ENCODE measurements at places on chromosomes 12 and 14.
A peak's percentile ranks its signal among the peaks of the same experiment; 100 is the strongest.

GRCh38 chr12:46134852-46135251 lies 134.0 kb downstream of the SLC38A1 start:
- DNase-seq: no peak

- DNase-seq: no peak
These were observed 46.9 kb downstream of the C14orf132 start for GRCh38 chr14:96086032-96086431.

GRCh38 chr12:83904175-83904574 lies 1008.4 kb downstream of the SLC6A15 start:
- no peak for DNase-seq

DNA sequence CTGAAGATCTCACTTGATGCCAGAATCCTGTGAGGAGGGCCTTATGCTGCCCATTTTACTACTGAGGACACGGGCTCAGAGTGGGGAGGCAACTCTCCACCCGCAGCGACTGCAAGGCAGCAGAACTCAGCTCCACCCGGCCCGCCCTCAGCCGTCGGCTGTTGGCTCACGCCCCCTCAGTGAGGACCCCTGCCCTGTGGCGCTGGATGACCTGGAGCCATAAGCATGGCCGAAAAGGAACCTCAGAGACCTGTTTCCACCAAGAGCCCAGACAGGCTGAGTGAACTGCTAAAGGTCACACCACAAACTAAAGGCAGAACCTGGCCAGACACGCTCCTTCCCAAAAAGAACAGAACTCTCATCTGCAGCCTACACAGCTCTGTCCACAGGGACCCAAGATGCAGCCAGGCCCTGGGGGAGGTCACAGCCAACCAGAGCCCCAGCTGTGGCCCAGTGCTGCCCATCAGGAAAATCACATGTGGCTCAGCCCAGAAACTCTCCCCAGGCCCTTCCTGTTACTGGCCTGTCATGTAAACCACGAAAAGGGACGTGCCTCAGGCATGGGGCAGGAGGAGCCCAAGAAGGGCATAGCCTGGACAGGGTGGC lies 32.8 kb downstream of the CCNK start:
- DNase-seq: no peak

GRCh38 chr14:100543471-100544455 lies 43.5 kb downstream of the BEGAIN start:
- DNase-seq: no peak

DNA sequence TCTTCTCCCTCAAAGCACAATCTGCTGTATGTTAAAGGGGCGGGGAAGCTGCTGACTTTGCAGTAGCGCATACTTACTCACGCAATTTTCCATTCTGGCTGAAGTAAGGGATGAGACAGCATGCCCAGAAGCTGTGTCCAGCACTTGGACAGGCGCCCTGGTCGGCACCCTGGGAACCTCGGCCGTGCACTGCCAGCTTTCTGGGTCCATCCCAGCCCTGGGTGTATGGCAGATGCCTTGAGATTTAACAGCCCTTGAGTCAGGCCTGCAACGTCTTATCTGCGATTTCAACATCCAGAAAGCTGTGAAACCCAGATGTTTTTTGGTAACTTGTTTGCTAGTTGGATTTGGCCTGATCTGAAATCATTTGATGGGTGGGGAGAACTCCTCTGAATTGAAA lies 16.1 kb downstream of the EML1 start:
- DNase-seq: no peak

GRCh38 chr14:51933191-51933590 lies 56.2 kb upstream of the RTRAF start:
- DNase-seq: no peak

- no peak for DNase-seq
These were observed 127.2 kb downstream of the CMAS start for GRCh38 chr12:22173177-22173576.

- no peak for DNase-seq
These were observed 48.3 kb upstream of the BCL2L14 start for GRCh38 chr12:12022306-12022936.

GRCh38 chr14:98138666-98139065 lies 1133.3 kb downstream of the BCL11B start:
- DNase-seq: peak; percentile 67

GRCh38 chr12:42865282-42865681 lies 275.7 kb upstream of the PRICKLE1 start:
- no peak for DNase-seq

DNA sequence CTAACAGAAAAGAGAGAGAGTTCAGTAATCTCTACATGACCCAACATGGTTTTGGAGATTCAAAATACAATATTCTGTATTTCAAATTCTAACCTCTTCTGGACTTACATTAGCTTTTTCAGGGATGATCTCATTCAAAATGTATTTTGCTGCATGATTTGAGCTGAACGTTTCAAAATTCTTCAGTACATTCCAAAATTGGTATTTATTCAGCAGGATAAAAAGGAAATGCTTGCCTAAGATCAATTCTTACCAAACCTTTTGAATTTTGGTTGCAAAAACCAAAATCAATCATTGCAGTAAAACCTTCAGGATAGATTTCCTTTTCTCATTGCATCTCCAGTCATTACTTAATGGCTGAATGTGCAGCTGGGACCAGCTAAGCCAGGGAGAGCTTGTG lies 1761.3 kb upstream of the SEL1L start:
- DNase-seq: no peak

GRCh38 chr14:87082917-87083316 lies 910.1 kb downstream of the GALC start:
- DNase-seq: no peak

- peak; percentile 80 for DNase-seq
These were observed 914 bp upstream of the CCND2 start for GRCh38 chr12:4272424-4273272.

DNA sequence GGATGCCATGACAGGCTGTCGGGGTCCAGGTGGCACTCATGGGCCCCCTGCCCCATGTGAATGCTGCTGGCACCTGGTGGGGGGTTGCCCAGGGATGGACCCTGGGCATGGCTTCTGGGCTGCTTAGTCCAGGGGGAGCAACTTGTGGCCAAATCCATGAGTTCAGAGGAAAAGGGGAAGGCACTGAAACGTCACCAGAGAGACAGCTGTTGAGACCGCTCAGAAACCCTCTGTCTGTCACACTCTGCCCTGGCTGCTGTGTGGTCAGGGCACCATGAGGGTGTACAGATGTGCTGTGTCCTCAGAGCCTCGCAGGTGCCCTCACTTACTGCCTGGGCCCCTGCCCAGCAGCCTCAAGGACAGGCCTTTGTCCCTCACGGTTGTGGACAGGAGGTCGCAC lies 9.4 kb downstream of the CLBA1 start:
- DNase-seq: no peak

GRCh38 chr12:90238663-90239271 lies 530.1 kb upstream of the ATP2B1 start:
- DNase-seq: no peak

- DNase-seq: no peak
These were observed 45.4 kb upstream of the CCND2 start for GRCh38 chr12:4228122-4228580.

GRCh38 chr12:107660235-107660634 lies 25.4 kb upstream of the PWP1 start:
- no peak for DNase-seq

- peak; percentile 3 for DNase-seq
These were observed 1036.1 kb upstream of the TMEM132C start for GRCh38 chr12:127230843-127231260.

GRCh38 chr12:50679612-50680011 lies 84.3 kb upstream of the ATF1 start:
- no peak for DNase-seq

DNA sequence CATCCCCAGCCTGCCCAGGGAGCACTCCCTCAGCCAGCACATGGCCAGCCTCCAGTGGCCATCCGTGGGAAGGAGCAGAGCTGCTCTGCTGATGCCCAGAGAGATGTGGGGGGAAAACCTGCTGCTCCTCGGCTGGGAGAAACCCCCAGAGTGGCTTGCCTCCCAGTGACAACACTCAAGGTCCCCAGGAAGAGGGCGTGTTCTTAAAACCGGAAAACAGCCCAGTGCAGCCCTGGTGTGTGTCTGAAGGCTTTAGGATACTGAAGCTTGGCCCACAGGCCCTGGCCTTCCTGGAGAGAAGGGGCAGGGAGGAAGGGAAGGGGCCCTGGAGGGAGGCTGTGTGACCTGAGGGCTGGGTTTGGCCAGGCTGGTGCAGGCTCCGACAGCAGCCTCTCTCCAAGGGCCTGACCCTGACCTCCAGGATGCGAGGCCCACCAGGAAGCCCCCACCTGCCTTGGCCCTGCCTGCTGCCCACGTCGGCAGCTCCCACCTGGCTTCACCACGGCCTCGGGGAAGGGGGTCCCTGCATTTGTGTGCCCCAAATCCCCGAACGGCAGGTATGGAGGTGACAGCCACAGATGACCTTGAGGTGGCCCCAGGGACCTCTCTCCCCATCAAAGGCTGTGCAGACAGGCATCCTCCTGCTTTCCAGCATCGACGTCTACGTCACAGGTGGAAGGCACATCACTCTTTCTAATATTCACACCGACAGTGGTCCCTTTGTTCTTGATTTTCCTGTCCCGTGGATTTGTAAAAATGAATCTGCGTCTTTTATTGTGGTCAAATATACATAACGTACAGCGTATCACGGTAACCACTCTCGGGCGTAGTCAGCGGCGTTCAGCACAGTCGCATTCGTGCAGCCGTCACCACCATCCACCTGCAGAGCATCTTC lies 190.0 kb upstream of the C14orf180 start:
- DNase-seq: no peak

DNA sequence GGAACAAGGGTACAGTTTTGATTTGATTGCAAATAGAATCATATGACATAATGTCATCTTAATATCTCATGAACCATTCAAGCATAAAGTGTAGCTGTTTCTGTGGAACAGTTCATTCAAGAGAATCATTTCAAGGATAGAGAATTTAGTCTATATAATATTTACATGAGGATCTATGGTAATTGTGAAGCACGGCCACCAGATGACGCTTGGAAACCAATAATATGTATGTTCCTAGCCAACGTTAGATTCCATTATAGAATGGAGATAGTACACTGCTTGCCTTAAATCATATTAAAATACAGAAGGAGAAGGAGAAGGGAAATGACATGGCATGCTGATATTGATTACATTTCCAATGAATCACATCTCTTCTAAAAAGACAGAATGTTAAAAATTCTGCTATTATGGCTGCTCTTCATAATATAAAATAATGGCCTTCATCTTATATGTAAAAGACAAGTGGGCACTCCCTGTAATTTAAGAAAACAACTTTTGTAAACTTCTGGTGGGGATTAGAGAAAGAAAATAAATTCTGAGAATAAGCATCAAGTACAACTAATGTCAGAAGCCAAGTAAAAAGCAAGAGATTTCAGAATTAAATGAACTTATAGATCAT lies 351.0 kb downstream of the NAV3 start:
- DNase-seq: no peak

DNA sequence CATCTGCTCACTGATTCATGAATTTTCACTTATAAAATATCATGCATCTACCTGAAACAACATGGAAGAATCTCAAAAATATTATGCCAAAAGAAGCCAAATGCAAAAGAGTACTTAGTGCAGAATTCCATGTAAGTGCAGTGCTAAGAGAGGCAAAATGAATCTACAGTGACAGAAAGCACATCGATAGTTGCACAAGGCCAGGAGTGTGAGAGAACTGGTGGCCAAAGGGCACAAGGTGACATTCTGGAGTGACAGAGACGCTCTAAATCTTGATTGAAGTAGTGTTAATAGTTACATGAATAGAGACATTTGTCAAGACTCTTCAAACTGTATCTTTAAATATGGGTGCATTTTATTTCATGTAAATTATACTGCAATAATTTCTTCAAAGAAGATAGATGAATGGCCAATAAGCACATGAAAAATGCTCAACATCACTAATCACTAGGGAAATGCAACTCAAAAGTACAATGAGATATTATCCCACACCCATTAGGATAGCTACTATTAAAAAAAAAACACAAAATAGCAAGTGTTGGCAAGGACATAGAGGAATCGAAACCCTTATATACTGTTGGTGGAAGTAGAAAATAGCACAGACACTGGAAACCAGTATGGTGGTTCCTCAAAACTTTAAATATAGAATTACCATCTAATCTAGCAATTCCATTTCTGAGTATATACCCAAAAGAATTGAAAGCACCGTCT lies 71.7 kb upstream of the KICS2 start:
- DNase-seq: no peak

GRCh38 chr12:131349397-131350127 lies 361.3 kb upstream of the SFSWAP start:
- no peak for DNase-seq

DNA sequence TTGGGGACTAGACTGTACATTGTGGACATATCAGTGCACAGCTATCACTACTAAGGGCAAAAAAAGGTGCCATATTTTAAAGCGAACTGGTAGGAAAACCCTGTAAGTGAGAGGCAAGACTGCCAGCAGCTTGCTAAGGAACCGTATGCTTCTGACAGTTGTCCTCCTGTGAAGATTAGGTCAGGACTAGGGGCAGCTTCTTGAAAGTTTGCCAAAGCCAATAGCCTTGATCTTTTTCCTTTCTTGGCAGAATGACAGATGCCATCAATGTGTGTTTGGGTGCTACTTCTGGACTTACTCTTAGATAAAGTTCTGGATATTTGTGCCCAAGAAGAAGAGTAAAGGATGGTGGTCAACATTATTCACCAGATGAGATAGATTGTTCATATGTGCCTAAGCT lies 7.4 kb downstream of the DAAM1 start:
- no peak for DNase-seq

GRCh38 chr12:121132601-121133481 lies at the start of gene P2RX7:
P2RX7 (plus strand) TSS chr12:121132876; CDS start chr12:121132971, 95 bp downstream.
- DNase-seq: peak; percentile 46

DNA sequence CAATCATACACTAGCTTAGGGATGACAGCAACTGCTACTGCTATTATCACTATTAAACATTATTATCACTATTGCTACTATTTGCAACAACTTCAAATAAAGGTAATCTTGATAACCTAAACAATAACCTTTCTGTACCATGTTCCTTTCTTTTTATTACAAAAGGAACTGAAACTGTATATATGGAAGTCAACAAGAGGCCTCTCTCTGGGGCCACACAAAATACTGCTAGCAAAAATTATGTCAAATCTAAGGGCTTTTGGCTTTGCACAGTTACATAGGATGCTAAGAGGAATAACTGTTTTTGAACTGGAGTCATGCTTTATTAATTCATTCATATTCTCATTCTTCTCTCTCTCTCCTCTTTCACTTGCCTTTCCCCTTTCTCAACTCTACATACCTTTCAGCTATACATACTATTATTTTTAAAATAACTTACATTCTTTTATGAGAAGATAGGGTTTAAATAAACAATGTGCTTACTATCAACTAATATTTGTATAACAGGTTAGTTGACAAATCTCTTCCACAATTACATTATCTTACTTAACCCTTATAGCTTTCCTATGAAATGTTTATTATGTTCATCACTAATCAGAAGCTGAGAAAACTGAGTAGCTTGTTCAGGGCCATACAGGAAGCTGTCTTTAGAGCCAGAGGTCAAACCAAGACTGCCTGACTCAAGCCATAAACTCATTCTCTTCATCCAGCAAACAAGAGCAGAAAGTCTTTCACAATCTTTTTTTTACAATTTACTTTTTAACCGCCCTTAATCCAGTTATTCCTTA lies 25.7 kb downstream of the SPTSSA start:
- no peak for DNase-seq

DNA sequence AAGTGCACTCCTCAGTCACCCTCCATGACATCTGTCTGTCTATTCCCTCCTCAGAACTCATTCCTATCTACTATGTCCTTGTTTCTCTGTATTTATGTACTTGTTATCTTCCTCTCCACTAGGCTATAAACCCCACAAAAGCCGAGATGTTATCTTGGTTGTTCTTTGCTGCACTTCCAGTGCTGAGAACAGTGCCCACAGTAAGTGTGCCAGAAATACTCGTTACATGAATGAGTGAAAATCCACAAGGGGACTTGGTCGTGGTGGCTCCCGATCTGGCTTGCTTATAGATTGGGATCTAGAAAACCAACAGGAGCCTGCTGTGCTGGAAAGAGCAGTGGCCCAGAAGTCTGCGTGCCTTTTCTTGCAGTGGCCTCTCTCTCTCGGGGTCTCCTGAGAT lies 111.9 kb upstream of the PRMT8 start:
- no peak for DNase-seq

Measured in stimulated activated CD4-positive, alpha-beta T cell treated with anti-CD3 and anti-CD28 coated beads, Interleukin-1b, Interleukin-23, amount 100 ng/mL, for 48 hours (primary cell).